ENCODE measurements at places on chromosomes 3 and 15. TPM values are rescaled to one million over a fixed set of nuclear protein-coding genes. Genes with fewer than 3 reads are reported as not detected.

Gene SENP5
- 79.5 TPM for total RNA-seq

Gene CFAP44
- 3.2 TPM for total RNA-seq

Gene COMMD4
- 65.2 TPM for total RNA-seq

Gene MITF
- 44.8 TPM for total RNA-seq

Gene CPEB1
- total RNA-seq: 7.8 TPM

Gene LDHAL6B
- 0.54 TPM for total RNA-seq

Gene LINGO1
- total RNA-seq: 0.16 TPM

Gene POTEB3
- not detected for total RNA-seq

Gene ATP8B4
- 9.8 TPM for total RNA-seq

Gene ST3GAL6
- 8.7 TPM for total RNA-seq

Gene IL12A
- not detected for total RNA-seq

Gene NSUN3
- total RNA-seq: 4.7 TPM

Gene FGF7
- total RNA-seq: 73.2 TPM

Gene TRPM1
- total RNA-seq: not detected

Gene ANKUB1
- not detected for total RNA-seq

Gene SYNPR
- not detected for total RNA-seq

Gene SLC22A13
- total RNA-seq: 0.54 TPM

Gene MAP6D1
- total RNA-seq: 0.54 TPM

Gene AMT
- 0.32 TPM for total RNA-seq

Gene CACNA2D3
- total RNA-seq: 0.94 TPM

Gene MKRN2OS
- 1.3 TPM for total RNA-seq

Gene CCDC39
- not detected for total RNA-seq

Gene RTP3
- not detected for total RNA-seq

Gene GOLGA8J
- total RNA-seq: 0.40 TPM

Gene NRROS
- total RNA-seq: 14.2 TPM

Gene PCSK6
- total RNA-seq: 15.3 TPM

Gene ATP13A4
- total RNA-seq: not detected

Gene LIPH
- total RNA-seq: 0.31 TPM

Gene GPR160
- total RNA-seq: 0.81 TPM

Gene P2RY12
- total RNA-seq: 0.85 TPM

Gene C15orf62
- 0.40 TPM for total RNA-seq

Gene C3orf49
- not detected for total RNA-seq

Gene GPR87
- total RNA-seq: not detected

Gene PLOD2
- total RNA-seq: 100 TPM

Gene DPPA2
- total RNA-seq: not detected

Gene GHSR
- not detected for total RNA-seq

Gene SNTN
- not detected for total RNA-seq

Gene LYZL4
- not detected for total RNA-seq

Data from gastroesophageal sphincter (tissue), 4 donors.